ENCODE measurements at places on chromosomes 5 and 9. TPM values are rescaled to one million over a fixed set of nuclear protein-coding genes. Genes with fewer than 3 reads are reported as not detected.

DNA sequence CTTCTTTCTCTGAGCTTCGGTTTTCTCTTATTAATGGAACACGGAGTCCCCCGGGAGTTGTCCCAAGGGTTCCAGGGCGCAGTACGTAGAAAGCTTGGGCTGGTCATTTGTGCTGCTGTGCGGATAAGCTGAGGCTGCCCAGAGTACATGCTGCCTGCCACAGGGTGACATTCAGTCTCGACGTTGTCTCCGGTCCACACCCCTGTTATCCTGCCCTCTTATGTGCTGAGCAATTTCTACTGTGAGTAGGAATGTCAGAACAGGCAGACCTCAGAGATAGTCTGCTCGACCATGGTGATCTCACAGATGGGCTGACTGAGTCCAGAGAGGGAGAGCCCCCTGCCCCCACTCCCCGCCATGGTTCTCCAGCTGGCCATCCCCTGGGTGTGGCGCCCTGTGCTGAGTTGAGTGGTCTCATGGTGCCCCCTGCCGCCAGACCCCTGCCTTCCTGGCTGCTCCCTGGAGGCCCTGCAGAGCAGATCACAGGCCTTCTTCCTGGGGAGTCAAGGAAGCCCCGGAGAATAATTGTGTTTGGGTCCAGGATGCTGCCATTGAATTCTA lies 124.0 kb downstream of the RGS3 start:
- DNase-seq = no peak

SLC2A8 gene
- total RNA-seq = 14.2 TPM

GRCh38 chr9:33133186-33133585 lies 34.0 kb downstream of the B4GALT1 start:
- DNase-seq = peak; percentile 33

GRCh38 chr9:27496135-27496504 lies 28.0 kb upstream of the IFNK start:
- no peak for DNase-seq

GRCh38 chr5:83921666-83922193 lies 201.1 kb upstream of the HAPLN1 start:
- DNase-seq = no peak

PCDHGB6 gene
- not detected for total RNA-seq

DNA sequence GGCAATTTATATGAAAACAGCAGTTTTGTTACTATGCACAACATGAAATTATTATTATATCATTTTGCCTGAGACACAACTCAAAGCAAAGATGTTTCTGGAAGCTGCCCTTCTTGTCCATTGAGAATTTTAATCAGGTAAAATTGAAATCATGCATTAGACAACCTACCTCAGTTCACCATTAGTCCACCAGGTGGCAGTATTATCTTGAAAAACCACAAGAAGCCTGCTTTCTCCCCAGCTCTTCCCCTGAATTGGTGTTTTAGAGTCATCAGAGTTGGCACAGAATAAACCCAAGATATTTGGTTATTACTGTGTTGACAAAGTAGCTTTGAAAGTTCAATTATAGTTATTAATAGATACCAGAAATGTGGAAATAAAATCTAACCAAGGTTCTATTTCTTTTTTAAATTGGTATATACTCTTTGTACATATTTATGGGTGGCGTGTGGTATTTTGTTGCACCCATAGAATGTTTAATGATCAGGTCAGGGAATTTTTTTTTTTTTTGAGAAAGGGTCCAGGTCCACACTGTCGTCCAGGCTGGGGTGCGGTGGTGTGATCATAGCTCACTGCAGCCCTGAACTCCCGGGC lies 25.7 kb downstream of the UTP15 start:
- DNase-seq = peak; percentile 17

DNA sequence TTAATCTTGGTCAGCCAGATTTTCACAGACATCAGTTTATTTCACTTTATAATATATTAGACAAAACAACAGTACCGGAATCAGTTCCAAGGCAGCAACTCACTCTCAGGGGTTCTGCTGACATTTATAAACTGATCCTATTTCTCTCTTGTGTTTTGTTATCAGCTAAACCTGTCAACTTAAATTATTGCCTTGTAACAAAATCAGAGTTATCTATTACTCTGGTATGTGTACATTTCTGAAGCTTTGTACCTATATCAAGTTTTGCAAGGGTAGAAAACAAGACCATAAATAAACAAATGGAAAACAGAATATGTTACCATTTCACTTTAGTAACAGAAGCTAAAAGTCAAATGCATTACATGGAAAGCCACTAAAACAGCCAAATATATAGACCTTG lies 122.1 kb downstream of the SIL1 start:
- DNase-seq = no peak

DNA sequence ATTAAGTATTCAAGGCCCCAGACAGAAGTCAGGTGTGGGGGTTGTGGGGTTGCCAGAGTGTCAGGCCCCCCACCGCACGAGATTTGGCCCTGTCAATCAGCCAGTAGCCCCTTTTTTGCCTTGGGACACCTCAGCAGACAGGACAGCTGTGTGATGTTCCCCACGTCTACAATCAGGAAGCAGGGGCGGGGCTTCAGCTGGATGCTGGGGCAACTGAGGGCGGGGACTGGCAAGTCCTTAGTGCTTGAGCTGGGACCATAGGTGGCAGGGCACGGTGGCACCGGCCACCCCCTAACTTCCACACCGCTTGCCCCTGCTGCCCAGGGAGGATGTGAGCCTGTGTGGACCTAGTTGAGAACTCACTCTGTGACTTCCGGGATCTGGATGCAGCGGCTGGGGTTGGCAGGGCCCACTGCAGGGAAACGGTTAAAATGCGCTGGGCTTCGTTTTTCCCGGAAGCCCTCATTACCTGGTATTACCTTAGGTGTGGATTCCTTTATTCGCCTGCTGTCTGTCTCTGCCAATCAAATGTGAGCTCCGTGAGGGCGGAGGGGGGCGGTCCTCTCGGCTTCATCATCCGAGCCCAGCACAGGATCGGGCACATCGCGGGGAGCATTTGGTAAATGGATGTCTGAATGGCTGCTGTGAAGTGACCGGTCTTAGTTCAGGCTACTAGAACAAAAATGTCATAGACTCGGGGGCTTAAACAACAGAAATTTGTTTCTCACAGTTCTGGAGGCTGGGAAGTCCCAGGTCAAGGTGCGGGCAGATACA lies 7.5 kb upstream of the GTF3C5 start:
- no peak for DNase-seq

GRCh38 chr9:97703437-97704344 lies 6.6 kb upstream of the XPA start:
- peak; percentile 77 for DNase-seq

LCN15 gene
- not detected for total RNA-seq

GRCh38 chr5:173281910-173282309 lies 46.3 kb downstream of the STC2 start:
- peak; percentile 41 for DNase-seq

- no peak for DNase-seq
Observed at GRCh38 chr9:15299374-15299939, 7.6 kb downstream of the TTC39B start.

GRCh38 chr5:59001154-59001553 lies 418.3 kb downstream of the RAB3C start:
- DNase-seq = no peak

GRCh38 chr5:87949676-87950631 lies 318.7 kb downstream of the TMEM161B start:
- DNase-seq = no peak

GRCh38 chr5:110768138-110768860 lies 29.5 kb downstream of the SLC25A46 start:
- DNase-seq = peak; percentile 43

- peak; percentile 16 for DNase-seq
Observed at GRCh38 chr9:136577941-136578625, 32.2 kb upstream of the NOTCH1 start.

LHFPL2 gene
- 15.3 TPM for total RNA-seq

DNA sequence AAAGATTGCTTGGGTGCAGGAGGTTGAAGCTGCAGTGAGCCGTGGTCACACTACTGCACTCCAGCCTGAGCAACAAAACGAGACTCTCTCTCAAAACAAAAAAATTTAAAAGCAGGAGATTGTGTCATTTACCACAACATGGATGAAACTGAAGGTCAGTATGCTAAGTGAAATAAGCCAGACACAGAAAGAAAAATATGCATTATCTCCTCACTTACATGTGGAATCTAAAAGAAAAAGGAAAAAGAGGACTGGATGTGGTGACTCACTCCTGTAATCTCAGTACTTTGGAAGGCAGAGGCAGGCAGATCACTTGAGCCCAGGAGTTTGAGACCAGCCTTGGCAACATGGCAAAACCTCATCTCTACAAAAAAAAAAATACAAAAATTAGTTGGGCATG lies 146.8 kb upstream of the DAPK1 start:
- DNase-seq = peak; percentile 43

- no peak for DNase-seq
Observed at GRCh38 chr5:151950706-151951105, 26.1 kb upstream of the GLRA1 start.

DNA sequence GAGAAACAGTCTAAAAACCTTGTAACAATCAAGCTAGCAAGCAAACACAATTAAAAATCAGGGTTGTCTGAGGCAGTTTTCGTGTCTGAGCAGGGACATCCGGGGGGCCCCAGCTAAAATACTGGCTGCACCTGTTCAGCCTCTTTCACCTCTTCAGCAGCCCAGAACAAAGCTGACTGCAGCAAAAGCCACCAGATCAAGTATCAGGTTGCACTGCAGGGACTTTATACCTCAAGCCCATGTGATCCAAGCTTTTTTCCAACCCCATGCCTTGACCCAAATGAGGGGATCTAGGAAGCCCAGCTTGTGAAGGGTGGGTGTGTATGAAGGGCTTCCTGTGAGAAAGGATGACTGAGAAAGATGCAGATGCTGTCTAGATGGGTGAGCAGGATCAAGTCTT lies 133.4 kb downstream of the SEMA6A start:
- no peak for DNase-seq
